ENCODE measurements at places on chromosomes 1 and 21.

DNA sequence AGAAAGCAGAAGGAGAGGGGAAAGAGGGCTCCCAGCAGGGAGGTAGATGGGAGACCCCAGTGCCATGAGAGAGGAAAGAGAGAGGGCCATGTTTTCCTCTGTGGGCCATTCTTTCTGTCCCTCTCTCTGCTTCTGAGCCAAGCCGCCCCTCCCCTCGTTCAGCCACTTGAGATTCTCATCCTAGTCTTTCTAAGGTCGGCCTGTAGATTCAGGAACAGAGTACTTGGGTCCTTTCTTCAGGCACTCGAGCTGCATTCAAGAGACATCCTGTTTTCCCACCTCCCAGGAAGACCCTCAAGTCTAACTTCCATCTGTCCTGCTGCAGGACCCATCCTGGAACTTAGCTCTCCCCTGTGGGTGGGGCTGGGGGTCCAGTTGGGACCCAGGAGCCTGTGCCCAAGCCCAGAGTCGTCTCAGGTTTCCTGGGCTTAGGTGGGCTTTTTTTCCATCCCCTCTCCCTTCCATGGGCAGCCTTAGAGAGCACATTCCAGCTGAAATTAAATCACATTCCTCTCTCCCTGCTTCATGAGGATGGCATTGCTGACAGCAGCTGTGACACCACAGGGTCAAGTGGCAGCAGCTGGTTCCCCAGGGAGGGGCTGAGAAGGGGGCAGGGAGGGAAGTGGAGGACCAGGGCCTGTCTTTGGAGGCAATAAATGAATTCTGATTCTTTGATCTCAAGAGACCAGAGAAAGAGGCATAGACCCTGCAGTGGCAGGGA, 13.0 kb downstream of the NES start:
- no peak for DNase-seq

DNA sequence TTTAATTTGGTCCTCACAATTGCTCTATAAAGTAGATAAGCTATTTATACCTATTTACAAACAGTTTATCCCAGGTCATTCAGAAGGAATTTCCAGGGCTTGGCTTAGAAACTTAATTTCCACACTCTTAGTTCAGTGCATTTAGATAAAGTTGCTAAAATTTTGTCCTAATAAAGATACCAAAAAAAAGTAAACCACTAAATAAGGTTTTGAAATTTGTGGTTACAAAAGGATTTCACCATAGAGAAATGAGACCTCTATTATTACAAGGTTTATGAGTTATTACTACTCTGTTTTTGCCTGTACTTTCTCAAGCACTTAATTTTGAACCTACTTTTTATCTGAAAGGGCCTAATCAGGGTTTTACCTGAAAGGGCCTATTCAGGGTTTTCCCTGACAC, 22.4 kb downstream of the PTPN22 start:
- peak; percentile 33 for DNase-seq

GRCh38 chr21:37620401-37620800, 253.8 kb downstream of the DYRK1A start:
- no peak for DNase-seq

- no peak for DNase-seq
These were observed 42.8 kb downstream of the ELK4 start for GRCh38 chr1:205589046-205589445.

- DNase-seq: no peak
These were observed 329.2 kb downstream of the TGFB2 start for GRCh38 chr1:218674280-218674773.

DNA sequence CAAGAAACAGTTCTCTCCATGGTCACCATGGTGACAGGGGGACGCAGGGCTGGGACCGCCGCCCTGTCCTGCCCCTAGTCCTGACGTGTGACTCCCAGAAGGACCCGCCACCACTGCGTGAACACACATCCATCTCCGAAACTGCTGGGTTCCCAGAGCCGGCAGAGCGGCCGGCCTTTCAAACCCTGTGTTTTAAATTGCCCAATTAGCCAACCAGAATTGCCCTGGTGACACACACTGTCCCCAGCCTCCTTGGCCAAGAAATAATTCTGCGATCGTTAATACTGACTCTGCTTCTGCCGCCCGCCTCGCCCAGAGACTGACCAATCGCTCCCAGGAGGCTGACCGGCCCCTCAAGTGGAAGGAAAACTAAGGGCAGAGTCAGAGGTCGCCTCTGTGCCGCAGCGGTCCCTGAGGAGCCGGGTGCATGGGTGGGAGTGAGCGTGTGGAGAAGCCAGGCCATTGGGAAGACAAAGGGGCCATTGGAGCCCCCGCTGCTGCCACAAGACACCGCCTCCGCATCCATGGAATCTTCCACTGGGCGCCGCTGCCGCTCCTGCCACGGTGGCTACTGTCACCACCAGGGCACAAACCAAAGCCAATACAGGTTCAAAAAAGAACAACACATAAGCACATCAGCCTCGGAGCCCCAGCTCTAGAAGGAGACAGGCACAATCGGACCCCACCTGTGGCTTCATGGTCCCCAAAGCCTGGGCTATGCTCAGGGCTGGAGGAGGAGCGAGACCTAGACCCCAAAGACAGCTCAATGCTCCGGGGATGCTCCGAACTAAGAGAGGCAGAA, 273.2 kb downstream of the NPHP4 start:
- DNase-seq: no peak

DNA sequence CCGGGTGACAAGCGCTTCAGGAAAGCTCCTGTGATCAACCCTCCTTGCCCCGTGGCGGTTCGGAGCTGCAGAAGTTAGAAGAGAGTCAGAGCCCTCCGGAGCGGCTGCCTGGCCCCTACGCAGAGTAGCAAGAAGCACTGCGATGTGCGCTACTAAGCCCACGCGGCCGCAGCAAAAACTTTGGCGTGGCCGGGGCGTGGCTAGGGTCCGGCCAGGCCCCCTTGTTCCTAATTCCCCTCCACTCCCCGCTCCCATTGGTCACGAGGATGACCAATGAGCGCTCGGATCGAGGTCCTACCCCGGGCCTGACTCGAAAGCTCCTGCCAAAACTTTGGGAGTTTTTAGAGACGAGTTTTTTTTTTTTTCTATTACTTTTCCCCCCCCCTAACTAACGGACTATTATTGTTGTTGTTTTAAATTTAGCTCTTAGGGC, at the start of gene HLX:
Gene HLX (plus strand): TSS at position 368 of the 433 bp plus-strand sequence. CDS start 415 bp downstream, outside the sequence.
- DNase-seq: peak; percentile 72

DNA sequence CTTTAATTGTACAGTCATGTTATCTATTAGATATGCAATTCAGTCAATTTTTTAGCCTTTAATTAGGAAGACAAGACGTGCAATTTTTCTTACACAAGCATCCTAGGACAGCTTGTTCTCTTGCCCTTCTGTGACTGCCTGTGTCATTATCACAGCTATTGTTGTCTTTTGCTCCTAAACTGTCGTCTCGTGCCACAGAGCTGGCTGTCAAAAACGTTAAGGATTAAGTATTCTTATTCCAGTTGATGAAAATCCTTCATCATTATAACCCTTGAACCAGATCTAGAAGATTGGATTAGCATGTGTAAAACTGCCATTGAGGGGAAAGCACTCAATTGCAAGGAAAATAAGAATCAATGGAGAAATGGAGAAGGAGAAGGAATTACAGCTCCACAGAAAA, 43.8 kb upstream of the AIM2 start:
- no peak for DNase-seq

- DNase-seq: no peak
These were observed 34.2 kb downstream of the CHD5 start for GRCh38 chr1:6145864-6146410.

- no peak for DNase-seq
These were observed 195.3 kb downstream of the ZC3H11B start for GRCh38 chr1:219417610-219418009.

- DNase-seq: no peak
These were observed 39.7 kb downstream of the CAPZB start for GRCh38 chr1:19445417-19446342.

DNA sequence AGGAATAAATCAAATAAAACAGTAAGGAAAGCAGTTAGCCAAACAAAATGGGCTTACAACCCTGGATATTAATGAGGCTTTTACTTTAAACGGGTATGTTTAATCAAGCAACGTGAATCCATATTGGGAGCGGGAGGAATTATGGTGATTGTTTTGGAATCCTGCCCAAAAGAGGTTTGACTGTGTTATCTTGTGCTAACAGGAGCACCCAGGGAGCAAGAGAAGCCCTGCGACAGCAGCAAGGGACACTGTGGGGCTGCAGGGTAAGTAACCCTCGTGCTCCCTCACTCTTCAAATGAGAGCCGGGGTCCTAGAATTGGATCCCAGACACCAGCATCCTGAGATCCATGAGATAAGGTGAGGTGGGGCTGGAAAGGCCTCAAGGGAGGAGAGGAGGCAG, 72.6 kb upstream of the PGBD5 start:
- DNase-seq: no peak

DNA sequence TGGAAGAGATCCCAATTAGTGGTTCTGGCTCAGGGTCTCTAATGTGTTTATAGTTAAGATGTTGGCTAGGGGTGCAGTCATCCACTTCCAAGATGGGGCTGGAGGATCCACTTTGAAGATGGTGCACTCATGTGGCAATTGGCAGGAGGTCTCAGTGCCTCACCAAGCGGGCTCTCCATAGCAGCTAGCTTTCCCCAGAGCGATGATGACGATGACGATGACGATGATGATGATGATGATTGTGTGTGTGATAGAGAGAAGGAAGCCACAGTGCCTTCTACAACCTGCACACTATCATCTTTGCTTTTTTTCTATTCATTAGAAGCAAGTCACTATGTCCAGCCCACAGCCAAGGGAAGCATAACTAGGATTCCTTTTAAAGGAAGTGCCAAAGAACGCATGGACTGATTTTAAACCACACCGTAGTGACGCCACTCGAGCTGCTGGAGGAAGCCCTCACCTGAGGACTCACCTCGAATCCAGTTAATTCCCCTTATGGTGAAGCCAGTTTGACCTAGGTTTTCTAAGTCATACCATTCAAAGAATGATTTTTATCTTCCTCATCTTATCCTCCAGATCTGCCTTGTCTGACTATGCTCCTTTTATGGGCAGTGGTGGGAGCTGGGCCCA, 49.4 kb downstream of the SRRM1 start:
- DNase-seq: no peak

- DNase-seq: no peak
These were observed 5.2 kb downstream of the KHDC4 start for GRCh38 chr1:155929057-155929456.

Data from AG09309 (cell line).